ENCODE measurements at places on chromosomes 1 and 21. TPM values are rescaled to one million over a fixed set of nuclear protein-coding genes. Genes with fewer than 3 reads are reported as not detected.

CEP104 gene
- 21.6 TPM for total RNA-seq

HES4 gene
- 20.0 TPM for total RNA-seq

GRCh38 chr1:15370781-15371520 lies 38.7 kb upstream of the EFHD2 start:
- DNase-seq = peak; percentile 19

GRCh38 chr21:25518491-25518911 lies 88.8 kb downstream of the MRPL39 start:
- no peak for DNase-seq

DNA sequence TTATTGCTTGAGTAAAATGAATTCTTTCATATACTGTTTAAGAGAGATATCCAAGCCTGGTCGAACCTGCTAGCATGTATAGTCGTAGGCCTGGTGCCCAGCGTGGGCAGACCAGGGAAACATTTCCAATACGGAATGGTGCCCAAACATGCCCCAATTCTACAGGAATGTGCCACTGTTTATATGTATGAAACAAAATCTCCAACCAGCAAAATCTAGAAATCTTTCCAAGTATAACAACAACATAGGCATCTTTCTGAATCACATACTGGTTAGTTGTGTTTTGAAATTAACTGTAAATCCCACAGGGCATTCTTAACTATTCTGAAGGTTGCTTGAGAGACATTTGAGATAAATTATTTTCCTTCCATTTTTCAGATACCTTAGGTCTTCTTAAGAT lies 17.0 kb upstream of the ABCD3 start:
- DNase-seq = no peak

DNA sequence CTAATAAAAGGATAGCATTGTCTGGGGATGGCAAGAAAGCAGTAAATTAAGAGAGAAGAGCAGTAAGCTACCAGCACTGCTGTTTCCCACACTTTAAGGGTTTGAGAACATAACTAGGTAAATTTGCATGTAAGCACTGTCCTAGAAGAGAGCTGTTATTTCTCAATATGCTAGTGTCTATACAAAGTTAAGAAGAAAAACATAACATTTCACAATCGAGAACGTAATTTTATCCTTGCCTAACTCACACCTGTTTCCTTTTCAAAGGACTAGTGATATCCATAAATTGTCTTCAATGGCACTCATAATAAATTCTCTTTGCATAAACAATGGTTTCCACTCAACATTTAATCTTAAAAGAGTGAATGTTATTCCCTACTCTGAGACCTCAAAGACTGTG lies 576.0 kb downstream of the PTBP2 start:
- no peak for DNase-seq

DNA sequence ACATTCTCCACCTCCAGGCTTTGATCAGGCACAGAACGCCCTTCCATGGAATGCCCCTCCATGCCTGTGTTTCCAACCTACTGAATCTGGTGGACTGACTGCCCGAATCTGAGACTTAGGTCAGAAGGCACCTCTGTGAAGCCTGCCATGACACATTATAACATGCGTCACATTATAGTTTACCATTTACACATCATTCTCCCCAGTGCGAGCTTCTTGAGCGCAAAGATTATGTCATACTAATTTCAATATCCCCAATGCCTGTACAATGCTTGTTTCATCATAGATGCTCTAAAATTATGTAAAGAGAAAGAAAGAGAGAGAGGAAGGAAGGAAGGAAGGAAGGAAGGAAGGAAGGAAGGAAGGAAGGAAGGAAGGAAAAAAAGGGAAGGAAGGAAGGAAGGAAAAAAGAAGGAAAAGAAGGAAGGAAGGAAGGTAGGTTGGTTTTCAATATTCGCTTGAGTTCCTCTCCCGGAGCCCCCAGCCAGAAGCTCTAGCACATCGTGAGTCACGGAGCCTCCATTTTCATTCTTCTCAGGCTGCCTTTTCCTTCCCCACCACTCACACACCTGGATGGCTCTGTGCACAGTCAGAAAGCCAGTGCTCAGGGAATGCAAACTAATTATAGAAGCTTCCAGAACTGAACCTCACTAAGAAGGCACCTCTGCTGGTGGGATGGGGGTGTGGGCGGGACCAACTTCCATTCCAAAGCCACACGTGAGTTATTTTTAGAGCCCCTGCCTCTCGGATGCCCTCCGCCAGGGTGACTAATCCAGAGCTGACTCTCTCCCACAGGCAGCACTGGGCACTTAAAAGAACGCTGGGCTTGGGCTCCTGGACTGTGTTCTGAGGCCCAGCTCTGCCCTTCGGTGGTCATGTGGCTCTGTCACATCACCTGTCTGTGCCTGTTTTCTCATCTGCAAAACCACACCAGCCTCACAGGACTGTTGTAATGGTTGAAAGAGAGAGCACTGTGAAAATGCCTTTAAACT lies 27.4 kb downstream of the LAMB3 start:
- DNase-seq = no peak
